ENCODE measurements at places on chromosomes 5 and 9.

DNA sequence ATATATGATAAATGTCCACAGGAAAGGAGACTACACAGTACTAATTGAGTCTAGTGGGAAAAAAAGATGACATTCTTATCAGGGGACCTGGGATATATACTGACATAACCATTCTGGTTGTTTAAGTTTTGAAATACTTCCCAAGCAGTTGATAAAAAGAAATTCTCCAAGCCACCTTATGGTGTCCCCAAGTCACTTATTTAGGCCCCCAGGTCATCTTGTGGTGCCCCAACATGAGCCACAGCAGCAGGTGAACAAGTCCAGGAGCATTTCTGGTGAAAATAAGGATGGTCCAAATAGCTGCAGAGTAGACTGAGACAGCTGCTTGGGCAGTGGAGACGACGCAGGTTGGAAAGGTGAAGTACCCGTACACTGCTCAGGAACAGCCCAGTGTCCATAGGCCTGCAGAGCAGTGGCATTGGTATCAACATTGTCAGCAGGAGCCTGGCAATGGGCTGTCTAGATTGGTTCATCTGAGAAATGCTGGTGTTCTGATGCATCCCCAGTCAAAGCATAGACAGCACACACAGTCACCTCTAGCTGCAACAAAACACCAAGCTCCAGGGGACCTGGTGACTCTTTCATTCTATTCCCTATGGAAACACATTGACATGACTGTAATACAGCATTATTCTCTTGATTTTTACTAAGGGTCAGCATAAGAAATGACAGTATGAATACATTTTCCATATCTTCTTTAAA lies 430.6 kb downstream of the NR2F1-AS1 start:
- DNase-seq: no peak

DNA sequence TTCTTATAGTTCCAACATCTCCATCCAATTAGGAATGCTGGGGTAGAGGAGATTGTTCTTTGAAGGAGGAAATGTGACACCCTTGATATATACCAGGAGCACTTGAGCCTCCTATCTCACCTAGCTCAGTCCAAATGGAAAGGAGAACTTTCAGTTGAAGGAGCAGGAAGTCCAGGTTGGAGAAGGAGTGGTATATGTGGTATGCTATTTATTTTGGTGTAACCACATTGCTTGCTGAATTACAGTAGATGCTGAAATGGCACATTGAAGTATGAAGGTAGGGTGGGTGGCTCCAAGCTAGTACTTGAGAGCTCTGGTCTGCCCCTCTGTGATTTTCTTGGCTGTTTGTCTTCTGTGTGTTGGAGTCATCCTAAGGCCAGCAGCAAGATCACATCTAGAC lies 6.1 kb downstream of the CSNK1G3 start:
- no peak for DNase-seq

DNA sequence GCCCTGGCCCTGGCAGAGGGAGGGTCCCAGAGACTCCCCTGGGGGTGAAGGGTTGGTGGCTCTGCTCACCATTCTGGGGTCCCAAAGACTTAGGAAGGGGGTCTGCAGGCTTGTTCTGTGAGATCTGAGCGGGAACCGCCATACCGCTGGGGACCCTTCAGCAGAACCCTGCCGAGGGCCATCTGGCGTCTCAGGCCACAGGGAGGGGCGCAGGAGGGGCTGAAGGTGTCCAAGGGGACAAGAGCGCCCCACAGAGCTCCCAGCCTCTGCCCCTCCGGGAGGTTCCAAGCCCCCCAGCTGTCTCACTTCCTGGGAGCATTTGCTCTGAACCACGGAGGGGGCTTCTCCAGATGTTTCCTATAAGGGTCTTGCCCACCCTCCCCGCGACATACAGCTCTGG lies 4.8 kb downstream of the FIBCD1 start:
- no peak for DNase-seq

- no peak for DNase-seq
These were observed 49.2 kb downstream of the EBF1 start for GRCh38 chr5:159050316-159051143.

- DNase-seq: no peak
These were observed 66.6 kb upstream of the SLC25A51 start for GRCh38 chr9:37970301-37971107.

GRCh38 chr9:84754461-84754860 lies 84.9 kb downstream of the NTRK2 start:
- DNase-seq: no peak

GRCh38 chr9:14401911-14402310 lies 88.0 kb upstream of the NFIB start:
- no peak for DNase-seq

GRCh38 chr9:4126996-4127395 lies 172.9 kb downstream of the GLIS3 start:
- DNase-seq: no peak

GRCh38 chr5:176362233-176362490 lies 598 bp upstream of the KIAA1191 start:
- DNase-seq: no peak

- DNase-seq: peak; percentile 79
These were observed 2.5 kb upstream of the ZNF608 start for GRCh38 chr5:124748687-124749594.

GRCh38 chr5:91556-92263 lies at the start of gene PLEKHG4B:
Gene PLEKHG4B (plus strand): TSS chr5:92168. CDS start chr5:92232, 64 bp downstream.
- no peak for DNase-seq

- peak; percentile 68 for DNase-seq
These were observed 19.5 kb upstream of the GOLPH3 start for GRCh38 chr5:32193591-32193990.

GRCh38 chr9:97504381-97505216 lies 3.1 kb downstream of the TMOD1 start:
- no peak for DNase-seq

- DNase-seq: no peak
These were observed 25.6 kb downstream of the MELK start for GRCh38 chr9:36598273-36598672.

DNA sequence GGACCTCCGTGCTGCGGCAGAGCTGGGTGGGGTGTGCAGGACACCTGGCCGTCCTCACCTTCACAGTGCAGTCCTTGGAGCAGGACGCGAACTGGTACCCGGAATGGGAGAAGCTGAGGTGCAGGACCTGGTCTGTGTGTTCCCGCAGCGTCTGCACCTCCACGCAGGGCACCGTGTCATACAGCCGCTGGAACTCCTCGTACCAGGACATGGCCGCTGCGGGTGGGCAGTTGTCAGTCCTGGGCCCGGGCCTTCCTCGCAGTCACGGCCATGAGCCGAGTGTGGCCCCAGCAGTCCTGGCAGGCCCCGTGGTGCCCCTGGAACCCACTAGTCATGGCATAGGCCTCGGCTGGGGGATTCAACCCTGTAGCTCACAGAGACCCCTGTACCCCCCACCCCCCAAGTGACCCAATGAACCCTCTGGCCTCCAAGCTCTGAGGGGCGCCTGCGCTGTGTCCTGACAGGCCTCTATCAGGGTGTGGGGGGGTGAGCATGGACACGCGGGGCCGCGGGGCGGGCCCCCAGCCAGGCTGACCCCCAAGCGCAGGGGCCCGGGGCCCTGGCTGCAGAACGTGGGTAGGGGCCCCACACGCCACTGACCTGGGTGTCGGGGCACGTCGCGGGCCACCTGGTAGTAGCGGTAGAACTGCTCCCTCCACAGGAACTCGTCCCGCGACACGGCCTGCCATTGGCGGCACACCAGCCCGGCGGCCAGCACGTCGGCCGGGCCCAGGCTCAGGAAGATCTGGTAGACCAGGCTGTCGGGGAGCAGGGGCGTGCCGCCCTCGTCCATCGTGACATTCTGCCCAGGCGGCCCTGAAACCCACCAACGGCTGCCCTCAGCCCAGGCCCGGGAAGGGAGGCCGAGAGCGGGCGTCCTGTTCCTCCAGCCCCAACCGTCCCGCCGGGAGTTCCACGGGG lies 987 bp downstream of the FBXW5 start:
- no peak for DNase-seq

DNA sequence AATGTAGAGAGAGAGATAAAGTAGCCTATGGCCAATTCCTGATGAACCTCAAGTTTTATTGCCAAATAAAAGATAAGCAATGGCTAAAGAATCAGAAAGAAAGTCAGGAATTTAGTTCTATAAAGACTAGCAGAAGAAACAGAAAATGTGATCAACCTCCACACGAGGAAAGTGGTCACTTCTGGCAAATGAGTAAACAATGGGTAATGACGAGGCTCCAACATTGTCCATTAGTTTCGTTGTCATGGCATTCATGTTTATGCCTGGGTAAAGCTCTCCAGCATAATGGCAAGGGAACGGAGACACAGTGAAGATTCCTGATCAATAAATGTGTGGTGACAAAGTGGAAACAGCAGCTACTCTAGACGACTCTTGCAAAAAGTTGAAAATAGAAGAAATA lies 341.8 kb upstream of the CTNND2 start:
- no peak for DNase-seq

GRCh38 chr5:158456756-158457155 lies 597.8 kb upstream of the CLINT1 start:
- DNase-seq: peak; percentile 93

DNA sequence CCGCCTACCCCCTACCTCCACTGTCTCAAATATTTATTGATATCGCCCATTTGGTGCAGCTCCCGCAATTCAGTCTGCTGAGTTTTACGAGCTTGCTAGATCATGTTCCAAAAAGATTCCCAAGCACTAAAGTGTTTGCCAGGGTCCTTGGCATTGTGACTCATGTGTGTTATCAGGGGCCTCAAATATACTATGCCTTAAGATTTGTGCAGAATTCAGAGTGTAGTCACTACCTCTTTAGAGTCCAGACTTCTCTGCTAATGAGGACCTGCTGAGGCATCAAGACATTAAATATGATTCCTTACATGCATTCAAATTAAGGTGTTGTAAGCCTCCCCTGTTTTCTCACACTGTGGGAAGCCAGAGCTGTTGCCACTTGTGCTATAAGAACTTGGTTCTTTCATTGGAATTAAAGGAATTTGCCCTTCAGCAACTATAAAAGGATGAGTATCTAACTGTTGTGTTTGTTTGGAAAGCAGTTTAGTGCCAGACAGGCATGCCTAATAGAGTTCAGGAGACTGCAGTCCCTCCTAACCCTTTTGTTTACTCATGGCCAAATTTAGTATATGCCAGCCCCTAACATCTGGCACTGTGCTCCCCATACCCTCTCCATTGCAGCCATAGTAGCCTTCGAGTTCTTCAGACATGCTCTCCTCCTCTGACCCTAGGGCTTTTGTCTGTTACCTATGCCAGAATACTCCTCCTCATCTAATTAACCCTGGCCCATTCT lies 316.4 kb downstream of the NR3C1 start:
- DNase-seq: peak; percentile 33

- DNase-seq: no peak
These were observed 58.9 kb downstream of the IRF1 start for GRCh38 chr5:132431632-132432031.

- no peak for DNase-seq
These were observed 247.7 kb downstream of the ENC1 start for GRCh38 chr5:74392711-74393351.

DNA sequence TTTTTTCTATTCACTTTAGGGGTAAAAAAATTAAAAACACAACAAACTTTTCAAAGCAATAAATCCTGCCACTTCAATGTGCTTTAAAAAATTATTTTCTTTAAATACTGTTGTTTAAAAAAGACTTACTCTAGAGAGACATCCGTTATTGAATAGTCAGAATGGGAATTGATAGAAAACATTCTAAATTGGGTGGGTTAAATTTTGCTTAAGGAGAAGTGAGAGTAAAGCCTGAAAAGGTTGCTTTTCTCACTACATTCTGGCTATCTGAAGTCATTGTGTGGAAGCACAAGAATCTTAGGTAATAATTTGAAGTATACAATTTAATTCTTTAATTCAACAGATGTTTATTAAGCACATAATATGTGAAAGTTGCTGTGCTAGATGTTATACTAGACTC lies 509.3 kb downstream of the NR2F1-AS1 start:
- no peak for DNase-seq

- no peak for DNase-seq
These were observed 115.2 kb downstream of the RXRA start for GRCh38 chr9:134441227-134442084.

- no peak for DNase-seq
These were observed 21.4 kb upstream of the TRMT10B start for GRCh38 chr9:37732086-37732741.

DNA sequence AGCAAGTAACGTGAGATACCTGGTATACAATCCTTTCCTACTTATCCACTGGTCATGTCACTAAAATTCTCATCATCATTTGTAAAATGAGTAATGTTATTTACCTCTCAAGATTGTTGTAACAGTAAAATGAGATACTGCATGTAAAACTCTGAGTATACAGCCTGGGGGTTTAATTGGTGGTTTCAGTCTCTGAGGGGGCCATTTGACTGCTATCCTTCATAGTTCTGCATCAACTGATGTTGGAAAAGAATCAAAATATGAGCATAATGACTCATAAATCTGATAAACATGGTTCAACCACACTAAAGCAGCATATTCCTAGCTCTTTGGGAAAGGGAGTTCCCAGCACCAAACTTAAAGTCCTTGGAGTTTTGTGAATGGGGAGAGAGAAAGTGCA lies 181.0 kb upstream of the GHR start:
- DNase-seq: no peak

GRCh38 chr5:97276474-97277120 lies 93.5 kb upstream of the RIOK2 start:
- no peak for DNase-seq

GRCh38 chr5:136090319-136090718 lies 42.3 kb upstream of the SMAD5 start:
- DNase-seq: no peak

DNA sequence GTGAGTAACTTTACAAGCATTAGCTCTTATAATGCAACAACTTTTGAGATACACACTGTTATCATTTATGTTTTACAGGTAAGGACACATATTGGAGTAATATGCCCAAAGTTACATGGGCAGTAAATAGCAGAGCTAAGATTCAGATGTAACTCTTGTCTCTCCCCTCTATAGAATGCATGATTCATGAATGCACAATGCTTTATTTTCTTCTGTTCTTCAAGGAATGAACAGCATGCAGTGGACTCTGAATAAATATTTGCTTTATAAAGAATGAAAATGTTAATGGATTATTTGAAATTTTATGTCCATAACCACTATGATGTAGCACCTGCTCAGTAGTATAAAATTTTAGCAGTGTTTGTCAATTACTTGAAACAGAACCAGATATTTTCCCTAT lies 629.5 kb downstream of the KCTD16 start:
- DNase-seq: no peak

Data from HFF-Myc (cell line).